ENCODE measurements at places on chromosomes 5 and 9.

- DNase-seq: no peak
Measured at GRCh38 chr9:20770947-20771346, 86.9 kb downstream of the FOCAD start.

- DNase-seq: no peak
Measured at GRCh38 chr5:6700685-6701355, 12.4 kb upstream of the TENT4A start.

- no peak for DNase-seq
Measured at GRCh38 chr9:109101810-109102209, 17.9 kb downstream of the TMEM245 start.

DNA sequence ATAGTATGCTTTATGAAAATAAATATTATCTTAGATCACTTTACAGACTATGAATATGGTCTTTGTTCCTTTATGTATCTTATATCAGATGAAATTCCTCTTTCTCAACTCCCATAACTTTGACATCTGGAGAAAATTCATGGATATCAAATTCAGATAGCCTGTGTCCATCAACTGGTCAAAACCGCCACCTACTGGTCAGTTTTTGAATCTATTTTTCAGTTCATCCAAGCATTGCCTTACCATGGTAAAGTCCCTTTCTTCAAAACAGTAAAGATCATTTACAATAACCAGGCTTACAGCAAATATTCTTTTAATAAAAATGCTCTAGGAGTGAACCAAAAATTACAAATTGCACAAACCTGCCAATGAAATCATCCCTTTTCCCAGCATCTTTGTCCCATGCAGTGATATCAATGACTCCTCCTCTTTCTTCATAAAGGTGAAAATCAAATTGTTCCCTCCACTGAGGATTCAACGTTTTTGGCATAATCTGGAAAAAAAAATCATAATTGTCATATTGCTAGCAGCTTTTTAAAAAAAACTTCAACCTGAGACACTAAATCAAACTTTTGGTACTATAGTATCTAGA lies 290.5 kb downstream of the SLF1 start:
- no peak for DNase-seq

DNA sequence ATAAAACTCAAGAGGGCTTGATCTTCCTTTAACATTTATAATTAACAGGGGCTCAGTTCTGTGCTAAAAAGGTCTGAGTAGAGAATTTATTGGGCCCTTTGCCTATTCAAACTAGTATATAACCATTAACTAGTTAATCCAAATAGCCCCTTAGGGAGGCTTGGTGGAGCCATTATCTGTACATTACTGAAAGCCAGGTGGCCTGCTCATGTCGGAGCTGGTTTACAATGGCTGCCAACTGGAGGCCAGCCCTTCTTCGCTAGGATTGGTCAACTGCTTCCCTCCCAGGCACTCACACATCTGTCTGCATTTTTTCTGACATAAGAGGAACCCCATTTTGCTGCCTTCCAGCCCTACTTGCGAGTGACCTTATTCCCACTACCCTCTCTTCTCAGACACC lies 30.4 kb upstream of the NDFIP1 start:
- DNase-seq: no peak

Measured in left lobe of liver (tissue), 2 donors.